ENCODE measurements at places on chromosomes 1 and 21. TPM values are rescaled to one million over a fixed set of nuclear protein-coding genes. Genes with fewer than 3 reads are reported as not detected.

The NCF2 gene
- total RNA-seq = 99.0 TPM

- no peak for DNase-seq
Measured at GRCh38 chr1:247747616-247748015, 325 bp downstream of the OR14A2 start.

DNA sequence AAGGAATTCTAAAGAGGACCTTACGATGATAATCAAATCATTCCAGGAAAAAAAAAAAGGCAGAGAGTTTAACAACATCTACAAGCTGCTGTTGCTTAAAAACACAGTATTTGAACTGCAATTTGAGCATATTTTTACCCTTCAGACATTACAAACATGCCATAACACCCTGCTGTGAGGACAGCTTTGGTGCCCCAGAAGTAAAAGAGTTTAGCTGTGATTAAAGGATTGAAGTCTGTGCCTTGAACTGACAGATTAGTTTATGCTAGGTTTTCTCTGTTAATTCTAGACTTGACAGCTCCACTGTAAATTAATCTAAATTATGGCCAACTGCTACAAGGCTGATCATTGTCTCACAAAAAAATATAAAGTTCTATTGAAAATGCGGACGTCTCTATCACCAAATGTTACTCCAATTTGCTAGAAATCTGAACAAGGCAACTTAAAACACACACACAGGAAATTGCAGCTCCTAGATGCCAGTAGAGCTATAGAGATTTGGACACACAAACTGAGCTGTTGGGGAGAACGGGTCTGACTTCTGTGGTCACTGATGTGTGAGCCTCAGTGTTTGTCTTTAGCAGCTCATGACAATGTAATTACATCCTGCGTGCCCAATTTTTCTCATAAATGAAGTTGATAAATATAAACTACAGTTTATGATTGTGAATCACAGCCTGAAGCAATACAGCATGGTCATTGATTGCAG lies 217.9 kb downstream of the NTNG1 start:
- DNase-seq = peak; percentile 74

GRCh38 chr1:109802901-109803561 lies 39.3 kb upstream of the EPS8L3 start:
- DNase-seq = peak; percentile 65
